Chondrocyte (in vitro differentiated cells): ENCODE measurements at places on chromosomes 13 and 19. TPM values are rescaled to one million over a fixed set of nuclear protein-coding genes. Genes with fewer than 3 reads are reported as not detected.

GRCh38 chr19:45814166-45814780 is 835 bp downstream of the RSPH6A start:
- H3K4me3 ChIP-seq = no peak overlapping the region
- H3K27ac ChIP-seq = no peak overlapping the region
- no peaks in the 10 kb centered on the region for H3K36me3 ChIP-seq
- H3K4me1 ChIP-seq = peaks cover 16% of the 10 kb centered on the region

DNA sequence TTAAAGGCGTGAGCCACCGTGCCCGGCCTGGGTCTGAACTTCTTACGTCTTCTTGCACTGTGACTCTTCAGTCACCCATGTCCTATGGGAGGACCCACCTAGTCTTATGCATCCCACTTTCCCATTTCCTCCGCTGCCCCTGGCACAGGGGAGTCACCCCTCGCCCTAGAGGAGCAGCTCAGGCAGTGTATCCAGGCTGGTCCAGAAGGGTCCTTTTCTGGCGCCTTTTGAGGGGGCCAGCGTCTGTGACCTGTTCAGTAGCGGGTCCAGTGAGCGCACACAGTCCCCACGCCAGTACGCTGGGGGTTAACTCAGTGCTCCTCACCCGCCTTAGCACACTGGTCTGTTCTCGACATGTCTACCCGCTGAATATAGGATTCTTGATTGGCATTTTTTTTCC is 107.1 kb downstream of the TM9SF2 start:
- no peaks in the 10 kb centered on the region for H3K36me3 ChIP-seq
- no peak for DNase-seq

- no peak overlapping the region for H3K4me3 ChIP-seq
- H3K36me3 ChIP-seq = no peaks in the 10 kb centered on the region
- DNase-seq = no peak
- H3K27me3 ChIP-seq = no peaks in the 10 kb centered on the region
Measured at GRCh38 chr13:99947666-99948065, 23.9 kb downstream of the ZIC5 start.

- no peaks in the 10 kb centered on the region for H3K27me3 ChIP-seq
- H3K27ac ChIP-seq = peak overlapping the region; percentile 80
- DNase-seq = no peak
- no peaks in the 10 kb centered on the region for H3K36me3 ChIP-seq
- H3K4me3 ChIP-seq = peak overlapping the region; percentile 78
Measured at GRCh38 chr19:661427-662196, 1.4 kb downstream of the RNF126 start.

- H3K27me3 ChIP-seq = no peaks in the 10 kb centered on the region
- no peak overlapping the region for H3K4me3 ChIP-seq
- H3K27ac ChIP-seq = no peak overlapping the region
- no peaks in the 10 kb centered on the region for H3K36me3 ChIP-seq
- H3K4me1 ChIP-seq = peaks cover 3% of the 10 kb centered on the region
- no peak for DNase-seq
Measured at GRCh38 chr13:85567909-85568308, 231.3 kb downstream of the SLITRK6 start.

GRCh38 chr19:6750062-6750461 is 10.6 kb downstream of the TRIP10 start:
- no peak overlapping the region for H3K27ac ChIP-seq
- no peaks in the 10 kb centered on the region for H3K27me3 ChIP-seq
- H3K4me3 ChIP-seq = no peak overlapping the region
- DNase-seq = no peak
- H3K36me3 ChIP-seq = peaks cover 34% of the 10 kb centered on the region
- H3K4me1 ChIP-seq = peaks cover 24% of the 10 kb centered on the region

DNA sequence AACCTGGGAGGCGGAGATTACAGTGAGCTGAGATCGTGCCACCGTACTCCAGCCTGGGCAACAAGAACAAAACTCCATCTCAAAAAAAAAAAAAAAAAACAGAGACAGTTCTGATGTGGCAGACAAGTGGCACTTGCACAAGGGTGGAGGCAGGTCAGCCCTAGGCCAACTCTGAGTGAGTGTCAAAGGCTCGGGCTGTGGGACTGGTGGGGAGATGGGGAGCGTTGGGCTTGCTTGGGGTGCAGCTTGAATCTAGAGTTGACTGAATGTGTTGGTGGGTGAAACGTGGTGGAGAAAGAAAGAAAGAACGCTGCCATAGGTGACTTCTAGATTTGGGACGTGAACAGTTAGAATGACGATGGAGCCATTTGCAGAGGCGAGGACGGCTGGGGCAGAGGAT is 121.3 kb upstream of the SPACA7 start:
- H3K27me3 ChIP-seq = peaks cover 14% of the 10 kb centered on the region
- H3K27ac ChIP-seq = no peak overlapping the region
- no peak for DNase-seq
- no peak overlapping the region for H3K4me3 ChIP-seq

DNA sequence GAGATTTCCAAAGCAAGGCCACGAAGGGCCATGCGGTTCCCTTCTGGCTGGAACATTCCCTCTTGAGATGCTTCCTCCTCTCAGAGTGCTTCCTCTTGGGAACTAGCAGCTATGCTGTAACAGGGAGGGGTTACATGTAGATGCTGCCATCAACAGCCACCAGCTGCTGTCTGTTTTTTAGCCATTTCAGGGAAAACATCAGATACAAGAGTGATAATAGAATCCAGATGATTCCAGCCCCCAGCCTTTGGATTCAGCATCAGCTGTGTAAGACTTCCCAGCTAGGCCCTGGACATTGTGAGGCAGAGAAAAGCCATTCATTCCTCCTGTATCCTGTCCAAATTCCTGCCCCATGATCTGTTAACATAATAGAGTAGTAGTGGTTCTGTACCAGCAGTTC is 8.2 kb upstream of the ZNF177 start:
- H3K4me1 ChIP-seq = no peaks in the 10 kb centered on the region
- H3K27ac ChIP-seq = no peak overlapping the region
- H3K27me3 ChIP-seq = no peaks in the 10 kb centered on the region
- no peak for DNase-seq

DNA sequence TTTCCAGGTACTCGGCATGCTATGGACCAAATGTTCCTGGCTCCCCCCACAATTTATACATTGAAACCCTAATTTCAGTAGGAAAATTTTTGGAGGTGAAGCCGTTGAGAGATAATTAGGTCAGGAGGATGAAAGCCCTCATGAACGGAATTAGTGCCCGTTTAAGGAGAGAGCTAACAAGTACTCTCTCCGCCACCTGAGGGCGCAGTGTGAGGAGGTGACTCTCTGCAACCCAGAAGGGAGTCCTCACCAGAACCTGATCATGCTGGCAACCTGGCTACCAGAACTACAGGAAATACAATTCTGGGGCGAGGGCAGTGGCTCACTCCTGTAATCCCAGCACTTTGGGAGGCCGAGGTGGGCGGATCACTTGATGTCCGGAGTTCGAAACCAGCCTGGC is 397.8 kb downstream of the SLITRK5 start:
- DNase-seq = no peak
- H3K4me3 ChIP-seq = no peak overlapping the region
- H3K27me3 ChIP-seq = no peaks in the 10 kb centered on the region
- no peaks in the 10 kb centered on the region for H3K36me3 ChIP-seq

DNA sequence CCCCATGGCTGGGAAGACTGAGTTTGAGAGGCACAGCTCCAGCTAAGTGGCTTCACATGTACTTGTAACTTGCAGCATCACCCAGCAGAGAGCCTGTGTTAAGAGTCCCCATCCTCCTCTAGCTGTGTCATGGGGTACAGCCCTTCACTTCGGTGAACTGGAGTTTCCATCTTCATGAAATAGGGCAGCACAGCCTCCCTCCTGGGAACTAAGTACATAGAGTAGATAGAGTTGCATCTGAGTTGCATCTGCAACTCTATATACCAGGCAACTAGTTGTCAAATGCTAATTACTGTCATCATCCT is 1.2 kb downstream of the PRDX2 start:
- no peak overlapping the region for H3K27ac ChIP-seq
- DNase-seq = no peak
- H3K4me3 ChIP-seq = peak overlapping the region; percentile 86
- H3K4me1 ChIP-seq = peaks cover 29% of the 10 kb centered on the region

GRCh38 chr13:25570185-25570584 is 198.4 kb downstream of the ATP8A2 start:
- H3K36me3 ChIP-seq = no peaks in the 10 kb centered on the region
- no peak overlapping the region for H3K4me3 ChIP-seq
- no peak overlapping the region for H3K27ac ChIP-seq
- H3K27me3 ChIP-seq = peaks cover 11% of the 10 kb centered on the region

DNA sequence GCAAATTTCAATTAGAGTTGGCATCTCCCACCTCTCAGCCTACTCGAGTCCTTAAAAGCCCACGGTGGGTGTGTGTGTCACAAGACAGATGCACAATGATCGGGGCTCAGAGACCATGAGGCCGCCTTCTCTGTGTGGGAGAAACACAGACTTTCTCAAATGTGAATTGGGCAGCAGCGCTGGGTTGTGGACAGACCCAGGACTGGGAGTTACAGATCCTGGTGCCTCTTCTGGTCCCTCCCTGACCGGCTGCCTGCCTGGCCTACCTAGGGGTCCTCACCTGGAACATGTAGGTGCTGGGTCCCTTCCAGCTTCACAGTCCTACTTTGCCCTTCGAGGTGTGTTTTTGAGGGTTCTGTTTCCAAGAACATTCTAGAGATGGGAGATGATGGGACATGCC is 4.9 kb downstream of the CEACAM8 start:
- no peak overlapping the region for H3K27ac ChIP-seq
- H3K36me3 ChIP-seq = no peaks in the 10 kb centered on the region
- H3K4me3 ChIP-seq = no peak overlapping the region
- H3K4me1 ChIP-seq = no peaks in the 10 kb centered on the region
- peaks cover 22% of the 10 kb centered on the region for H3K27me3 ChIP-seq
- no peak for DNase-seq

- H3K36me3 ChIP-seq = peaks cover 3% of the 10 kb centered on the region
- no peak overlapping the region for H3K4me3 ChIP-seq
- no peak overlapping the region for H3K27ac ChIP-seq
- peaks cover 50% of the 10 kb centered on the region for H3K4me1 ChIP-seq
- DNase-seq = no peak
Measured at GRCh38 chr19:35005256-35005977, 5.3 kb downstream of the GRAMD1A start.

- peaks cover 2% of the 10 kb centered on the region for H3K36me3 ChIP-seq
- no peak overlapping the region for H3K4me3 ChIP-seq
- no peak overlapping the region for H3K27ac ChIP-seq
- H3K27me3 ChIP-seq = no peaks in the 10 kb centered on the region
- no peak for DNase-seq
Measured at GRCh38 chr13:74045583-74045982, 88.6 kb downstream of the KLF12 start.

GRCh38 chr13:42063105-42063504 is 14.7 kb downstream of the DGKH start:
- DNase-seq = no peak
- H3K36me3 ChIP-seq = peaks cover 20% of the 10 kb centered on the region
- no peak overlapping the region for H3K4me3 ChIP-seq
- H3K27ac ChIP-seq = no peak overlapping the region
- peaks cover 12% of the 10 kb centered on the region for H3K4me1 ChIP-seq

GRCh38 chr13:30576528-30576927 is 41.2 kb upstream of the USPL1 start:
- no peaks in the 10 kb centered on the region for H3K36me3 ChIP-seq
- H3K27ac ChIP-seq = no peak overlapping the region
- DNase-seq = no peak
- peaks cover 25% of the 10 kb centered on the region for H3K4me1 ChIP-seq

DNA sequence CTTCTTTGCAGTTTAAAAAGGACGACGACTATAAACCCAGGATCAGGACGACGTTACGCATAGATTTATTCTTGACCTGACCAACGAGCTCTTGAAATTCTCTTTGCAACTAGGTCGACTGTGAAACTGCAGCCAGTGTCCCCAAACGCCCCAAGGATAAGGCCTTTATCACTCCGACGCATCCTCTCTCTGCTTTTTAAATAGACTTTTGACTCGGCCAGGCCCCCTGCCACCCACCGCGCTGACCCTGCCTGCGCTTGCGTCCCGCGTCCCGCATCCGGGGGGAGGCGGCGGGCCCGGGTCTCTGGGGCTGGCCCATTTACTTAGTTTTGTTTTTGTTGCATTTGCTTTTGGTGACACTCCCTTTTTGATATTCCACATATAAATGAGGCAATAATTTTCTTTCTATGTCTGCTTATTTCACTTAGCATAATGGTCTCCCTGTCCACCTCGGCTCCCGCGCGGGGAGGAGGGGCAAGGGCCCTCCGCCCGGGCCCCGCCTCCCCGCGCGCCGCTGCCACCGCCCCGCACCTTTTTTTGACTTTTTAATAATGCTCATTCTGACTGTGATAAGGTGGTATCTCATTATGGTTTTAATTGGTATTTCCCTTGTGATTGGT is 17.4 kb downstream of the RB1 start:
- peaks cover 6% of the 10 kb centered on the region for H3K4me1 ChIP-seq
- peaks cover 21% of the 10 kb centered on the region for H3K36me3 ChIP-seq
- no peak for DNase-seq

GRCh38 chr13:52374389-52374788 is 31.6 kb downstream of the THSD1 start:
- no peak overlapping the region for H3K4me3 ChIP-seq
- H3K36me3 ChIP-seq = peaks cover 6% of the 10 kb centered on the region
- no peak for DNase-seq
- no peaks in the 10 kb centered on the region for H3K27me3 ChIP-seq
- peaks cover 18% of the 10 kb centered on the region for H3K4me1 ChIP-seq

DNA sequence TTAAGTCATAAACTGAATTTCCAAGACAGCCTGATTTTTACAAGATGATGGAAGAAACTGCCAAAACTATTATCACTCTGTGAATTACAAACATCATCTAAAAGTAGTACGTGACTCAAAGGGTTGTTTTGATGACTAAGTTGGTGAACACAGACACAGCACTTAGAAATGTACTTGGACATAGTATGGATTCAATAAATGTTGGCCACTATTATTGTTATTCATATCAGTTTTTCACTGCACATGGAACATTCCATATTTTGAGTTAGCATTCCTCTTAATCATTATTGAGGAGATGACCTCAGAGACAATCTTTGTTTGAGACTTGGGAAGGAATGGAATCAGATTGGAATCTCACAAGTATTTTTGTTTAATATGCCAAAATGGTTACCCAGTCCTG is 172.9 kb downstream of the OXGR1 start:
- H3K4me1 ChIP-seq = peaks cover 11% of the 10 kb centered on the region
- peaks cover 3% of the 10 kb centered on the region for H3K27me3 ChIP-seq
- no peak overlapping the region for H3K4me3 ChIP-seq

PSG1 gene
- 0.29 TPM in 1 of 3 replicates, not detected in the others for total RNA-seq

DYRK1B gene
- total RNA-seq = 15.0 to 20.0 TPM (median 19.6 TPM) in 3 replicates

SPINT2 gene
- 21.3 to 28.0 TPM (median 26.4 TPM) in 3 replicates for total RNA-seq

SPRED3 gene
- total RNA-seq = 3.2 to 4.6 TPM (median 4.6 TPM) in 3 replicates

IGFL4 gene
- total RNA-seq = 0.15 TPM in 1 of 3 replicates, not detected in the others

GET3 gene
- total RNA-seq = 44.2 to 57.0 TPM (median 48.8 TPM) in 3 replicates

TTYH1 gene
- 0.49 TPM in 1 of 3 replicates, not detected in the others for total RNA-seq
